Tongue (tissue), 3 donors: ENCODE measurements at places on chromosomes 1 and 21. TPM values are rescaled to one million over a fixed set of nuclear protein-coding genes. Genes with fewer than 3 reads are reported as not detected.
A peak's percentile ranks its signal among the peaks of the same experiment; 100 is the strongest.

- DNase-seq, result no peak
Observed at GRCh38 chr1:199472018-199472417, 555.5 kb upstream of the NR5A2 start.

- DNase-seq, result peak; percentile 30
Observed at GRCh38 chr1:64019818-64020217, 183.6 kb upstream of the UBE2U start.

GRCh38 chr1:40386359-40386723, 12.8 kb downstream of the SMAP2 start:
- DNase-seq, result no peak

DNA sequence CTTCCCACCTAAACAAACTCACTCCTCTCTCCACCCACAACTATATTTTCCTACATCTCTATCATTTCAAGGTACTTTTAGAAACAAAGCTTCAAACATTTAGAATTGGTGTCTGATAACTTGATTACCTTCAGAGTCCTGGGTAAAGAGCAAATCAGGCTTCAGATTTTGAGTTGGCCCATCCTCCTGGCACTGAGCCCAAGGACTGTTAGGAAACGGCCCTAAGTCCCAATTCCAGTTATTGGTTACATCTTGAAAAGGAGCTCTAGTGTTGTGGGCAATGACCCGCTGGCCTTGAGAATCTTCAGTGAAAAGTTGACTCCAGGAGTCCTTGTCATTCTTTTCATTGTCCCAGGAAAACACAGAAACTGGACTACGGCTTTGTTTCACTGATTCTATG, 15.1 kb downstream of the MTFR1L start:
- peak; percentile 9 for DNase-seq

GRCh38 chr1:17233675-17234320, 15.1 kb upstream of the PADI3 start:
- no peak for DNase-seq

- no peak for DNase-seq
Observed at GRCh38 chr1:44677201-44677766, 2.8 kb downstream of the ARMH1 start.

DNA sequence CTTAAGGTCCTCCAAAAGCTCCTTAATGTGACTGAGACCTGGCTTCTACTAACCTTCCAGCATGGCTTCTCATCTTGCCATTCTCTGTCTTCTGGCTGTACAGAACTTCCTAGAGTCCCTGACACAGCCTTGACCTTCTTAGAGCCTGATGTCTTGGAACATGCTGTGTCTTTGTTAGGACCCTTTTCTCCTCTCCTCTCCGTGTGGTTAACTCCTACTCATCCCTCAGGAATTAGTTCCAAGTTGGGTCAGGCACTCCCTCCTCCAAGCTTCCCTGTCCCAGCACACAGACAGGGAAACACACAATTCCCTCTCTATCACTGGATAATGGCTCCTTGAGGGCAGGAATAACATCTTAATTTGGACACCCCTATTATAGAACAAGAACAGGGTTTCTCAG, 275.4 kb upstream of the USP24 start:
- DNase-seq, result no peak

DNA sequence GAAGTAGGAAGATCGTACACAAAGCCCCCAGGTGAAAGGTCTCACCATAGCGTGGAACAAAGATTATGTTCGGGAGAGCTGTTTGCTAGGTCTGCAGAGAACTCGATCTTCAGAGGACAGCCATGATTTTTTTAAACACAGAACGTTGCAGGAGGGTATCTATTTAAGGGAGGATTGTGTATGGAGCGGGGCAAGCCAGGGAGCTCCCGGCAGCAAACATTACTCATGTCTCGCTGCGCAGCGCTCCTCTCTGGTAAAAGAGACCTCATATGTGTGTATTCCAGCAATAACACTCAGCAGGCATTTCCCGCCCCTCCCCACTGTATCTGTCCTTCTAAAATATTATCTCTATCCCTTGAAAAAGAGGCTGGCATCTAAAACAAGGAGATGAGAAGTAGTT, 2.7 kb downstream of the GLIS1 start:
- no peak for DNase-seq

DNA sequence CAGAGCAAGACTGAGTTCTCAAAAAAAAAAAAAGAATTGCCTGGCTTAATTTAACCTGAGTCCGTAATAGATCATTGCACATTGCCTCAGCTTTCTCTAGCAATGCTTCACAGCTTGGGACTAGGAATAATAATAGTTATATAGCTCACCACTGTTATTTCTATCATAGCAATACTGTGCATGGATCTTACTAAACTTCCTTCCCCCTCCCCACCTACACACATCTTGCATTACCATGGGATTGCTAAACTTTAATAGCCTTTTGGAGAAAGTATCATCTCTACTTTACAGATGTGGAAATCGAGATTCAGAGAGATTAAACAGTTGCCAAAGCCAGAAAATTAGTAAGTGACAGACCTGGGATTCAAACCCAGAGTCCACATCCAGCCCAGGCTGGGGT, 99.4 kb downstream of the ATP5PO start:
- no peak for DNase-seq

DNA sequence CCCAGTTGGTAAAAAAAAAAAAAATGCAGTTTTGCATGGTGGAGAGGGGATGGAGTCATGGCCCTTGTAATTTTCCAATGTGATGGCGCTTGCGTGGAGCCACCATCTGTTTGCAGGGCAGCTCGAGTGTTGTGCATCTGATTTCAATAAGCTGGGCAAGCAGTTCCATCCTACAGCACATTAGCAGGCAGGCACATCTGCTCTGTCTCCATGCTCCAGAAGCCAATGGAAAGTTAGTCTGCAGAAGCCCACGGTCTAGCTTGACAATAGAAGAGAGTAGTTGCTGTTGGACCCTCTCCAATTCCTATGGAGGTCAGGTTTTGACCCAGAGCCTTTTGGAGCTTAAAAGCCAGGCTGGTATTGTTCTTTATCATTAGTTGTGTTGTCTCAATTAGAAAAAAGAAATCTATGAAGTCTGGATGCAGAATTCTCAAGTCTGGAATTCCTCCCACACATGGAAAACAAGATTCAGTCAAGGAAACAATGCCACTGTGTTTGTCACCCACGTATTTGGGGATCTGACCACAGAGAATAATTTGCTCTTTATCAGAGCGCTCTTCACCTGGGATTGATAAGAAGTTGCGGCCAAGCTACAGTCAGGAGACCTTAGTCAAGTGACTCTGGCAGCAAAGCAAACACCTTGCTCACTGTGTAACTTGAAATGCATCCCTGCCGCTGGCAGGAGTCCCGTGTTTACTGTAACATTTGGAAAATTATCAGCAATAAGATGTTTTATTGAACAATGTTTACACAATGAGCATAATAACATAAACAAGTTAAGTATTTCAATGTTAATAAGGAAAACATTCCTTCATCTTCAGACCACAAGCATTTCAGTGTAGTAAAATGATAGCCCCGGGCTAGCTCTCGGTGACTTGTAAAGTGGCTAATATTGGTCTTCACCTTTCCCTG, 20.7 kb downstream of the NGF start:
- DNase-seq, result no peak

GRCh38 chr1:87766737-87767136, 438.1 kb downstream of the LMO4 start:
- DNase-seq, result no peak

GRCh38 chr1:6695868-6696267, 5.7 kb downstream of the DNAJC11 start:
- DNase-seq, result no peak

KRTAP11-1 gene
- not detected for total RNA-seq

LRRC53 gene
- total RNA-seq, result not detected

KRTAP10-11 gene
- total RNA-seq, result not detected

CD5L gene
- total RNA-seq, result not detected

C1orf87 gene
- total RNA-seq, result 0.51 TPM
